ENCODE measurements at places on chromosomes 7 and 10.

DNA sequence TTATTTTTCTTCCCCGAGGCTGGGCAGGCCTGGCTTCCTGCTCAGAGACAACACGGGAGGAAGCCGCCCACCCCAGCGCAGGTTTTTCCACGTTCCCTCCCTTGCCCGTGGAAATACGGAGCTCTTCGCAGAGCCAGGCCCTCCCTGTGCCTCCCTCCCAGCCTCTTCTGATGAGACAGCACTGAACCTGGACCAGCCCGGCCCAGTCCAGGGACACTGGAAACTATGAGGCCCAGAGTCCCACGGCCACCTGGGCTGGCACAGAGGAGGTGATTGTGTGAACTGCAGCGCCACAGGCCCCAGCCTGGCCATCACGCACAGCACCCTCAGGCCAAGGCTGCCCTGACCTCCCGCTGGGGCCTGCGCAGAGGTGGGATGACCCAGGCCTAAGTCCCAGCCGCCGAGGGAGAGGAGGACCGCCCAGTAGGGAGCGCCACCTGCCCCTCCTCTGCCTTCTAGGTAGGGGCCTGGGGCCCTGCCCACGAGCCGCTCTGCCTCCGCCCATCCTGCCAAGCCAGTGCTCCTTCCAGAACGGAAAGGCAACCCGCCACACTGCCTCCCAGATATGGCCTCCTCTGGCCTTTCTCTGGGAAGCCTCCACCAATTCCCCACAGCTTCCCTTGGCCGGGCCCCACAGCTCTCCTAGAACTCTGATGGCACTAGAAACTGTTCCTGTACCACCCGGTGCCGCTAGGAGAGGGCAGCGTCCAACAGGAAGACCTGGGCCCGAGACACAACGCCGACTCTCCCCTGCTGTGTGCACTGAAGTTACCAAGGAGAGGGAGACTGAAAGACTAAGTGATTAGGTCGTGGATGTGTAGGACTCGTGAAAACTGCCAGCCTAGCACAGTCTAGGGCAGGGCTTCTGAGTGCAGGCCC lies 57.2 kb downstream of the PROSER2 start:
- DNase-seq: no peak

DNA sequence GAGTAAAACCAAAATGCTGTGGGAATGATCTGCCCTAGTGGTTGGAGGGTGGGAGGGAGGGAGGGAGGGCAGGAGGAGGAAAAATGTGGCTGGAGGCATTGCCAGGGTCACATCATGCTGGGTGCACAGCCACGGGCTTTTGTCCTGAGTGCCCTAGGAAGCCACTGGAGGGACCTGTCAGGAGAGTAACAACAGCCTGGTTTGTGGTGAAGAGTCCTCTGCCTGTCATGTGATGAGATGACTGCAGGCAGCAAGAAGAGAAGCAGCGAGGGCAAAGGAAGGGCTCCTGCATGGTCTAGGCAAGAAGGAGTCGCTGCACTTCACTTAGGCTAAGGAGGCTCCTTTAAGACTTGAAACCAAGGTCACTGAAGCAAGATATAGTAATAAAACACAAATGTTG lies 65.6 kb downstream of the PKD1L1 start:
- no peak for DNase-seq

DNA sequence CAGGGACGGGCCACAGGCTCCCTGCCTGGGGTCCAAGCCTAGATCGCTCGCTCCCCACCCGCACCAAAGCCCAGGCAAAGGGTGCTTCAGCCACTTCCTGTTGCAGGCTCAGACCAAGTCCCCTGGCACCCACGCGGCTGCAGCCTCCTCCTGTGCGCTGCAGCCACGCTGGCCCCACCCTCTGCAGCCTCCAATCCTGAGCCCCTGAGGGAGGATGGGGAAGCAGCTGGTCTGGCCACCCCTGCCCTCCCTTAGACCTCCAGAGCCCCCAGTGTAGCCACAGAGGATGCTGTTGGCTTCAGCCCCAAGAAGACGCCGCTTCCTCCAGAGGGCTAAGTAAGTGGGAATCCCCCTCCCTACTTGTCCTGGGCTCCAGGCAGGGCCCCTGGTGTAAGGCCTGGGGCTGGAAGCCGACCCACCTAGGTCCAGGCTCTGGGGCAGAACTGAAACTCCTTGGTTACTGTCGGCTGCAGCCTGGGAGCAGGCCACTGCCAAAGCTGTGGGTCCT lies 9.4 kb downstream of the LIMK1 start:
- DNase-seq: no peak

DNA sequence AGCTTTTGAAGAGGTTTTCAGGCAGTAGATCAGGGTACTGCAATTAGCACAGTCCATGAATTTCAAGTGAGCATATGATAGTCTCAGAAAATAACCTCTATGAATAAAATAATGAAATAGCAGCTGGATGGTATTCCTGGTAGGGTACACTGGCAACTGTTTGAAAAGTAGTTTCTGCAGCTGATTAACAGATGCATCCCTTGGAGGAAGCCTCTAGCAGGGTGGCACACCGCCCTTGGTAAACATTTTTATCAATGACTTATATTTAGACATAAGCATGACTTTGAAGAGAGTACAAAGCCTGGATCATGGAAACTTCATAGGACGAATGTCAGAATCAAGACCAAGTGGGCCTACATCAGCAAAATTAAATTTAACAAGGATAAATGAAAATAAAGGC lies 26.8 kb downstream of the WNT16 start:
- no peak for DNase-seq

DNA sequence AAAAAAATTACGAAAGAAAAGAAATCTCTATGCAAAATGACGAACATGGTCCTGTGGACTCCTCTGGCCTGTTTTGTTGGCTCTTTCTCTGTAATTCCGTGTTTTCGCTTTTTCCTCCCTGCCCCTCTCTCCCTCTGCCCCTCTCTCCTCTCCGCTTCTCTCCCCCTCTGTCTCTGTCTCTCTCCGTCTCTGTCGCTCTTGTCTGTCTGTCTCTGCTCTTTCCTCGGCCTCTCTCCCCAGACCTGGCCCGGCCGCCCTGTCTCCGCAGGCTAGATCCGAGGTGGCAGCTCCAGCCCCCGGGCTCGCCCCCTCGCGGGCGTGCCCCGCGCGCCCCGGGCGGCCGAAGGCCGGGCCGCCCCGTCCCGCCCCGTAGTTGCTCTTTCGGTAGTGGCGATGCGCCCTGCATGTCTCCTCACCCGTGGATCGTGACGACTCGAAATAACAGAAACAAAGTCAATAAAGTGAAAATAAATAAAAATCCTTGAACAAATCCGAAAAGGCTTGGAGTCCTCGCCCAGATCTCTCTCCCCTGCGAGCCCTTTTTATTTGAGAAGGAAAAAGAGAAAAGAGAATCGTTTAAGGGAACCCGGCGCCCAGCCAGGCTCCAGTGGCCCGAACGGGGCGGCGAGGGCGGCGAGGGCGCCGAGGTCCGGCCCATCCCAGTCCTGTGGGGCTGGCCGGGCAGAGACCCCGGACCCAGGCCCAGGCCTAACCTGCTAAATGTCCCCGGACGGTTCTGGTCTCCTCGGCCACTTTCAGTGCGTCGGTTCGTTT lies 83.5 kb upstream of the SLF2 start:
- no peak for DNase-seq

- peak; percentile 57 for DNase-seq
Observed at GRCh38 chr10:97123765-97124164, 62.0 kb downstream of the SLIT1 start.

- DNase-seq: no peak
Observed at GRCh38 chr7:123573341-123573740, 15.7 kb upstream of the NDUFA5 start.

DNA sequence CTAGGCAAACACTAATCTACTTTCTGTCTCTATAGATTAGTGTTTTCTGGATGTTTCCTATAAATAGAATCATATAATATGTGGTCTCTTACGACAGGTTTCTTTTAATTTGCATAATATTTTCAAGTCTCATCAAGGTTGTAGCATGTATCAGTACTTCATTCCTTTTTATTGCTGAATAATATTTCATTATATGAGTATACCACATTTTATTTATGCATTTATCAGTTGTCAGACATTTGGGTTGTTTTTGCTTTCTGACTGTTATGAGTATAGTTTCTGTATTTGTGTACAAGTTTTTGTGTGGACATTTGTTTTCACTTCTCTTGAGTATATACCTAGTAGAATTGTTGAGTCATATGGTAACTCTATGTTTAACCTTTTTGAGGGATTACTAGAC lies 48.2 kb downstream of the SHOC2 start:
- no peak for DNase-seq

- DNase-seq: no peak
Observed at GRCh38 chr7:5406957-5407945, 16.4 kb downstream of the TNRC18 start.

- no peak for DNase-seq
Observed at GRCh38 chr10:75772153-75772887, 340.9 kb downstream of the LRMDA start.

GRCh38 chr10:14586901-14587300 lies 187.8 kb downstream of the FAM107B start:
- no peak for DNase-seq

- DNase-seq: no peak
Observed at GRCh38 chr7:1104516-1105179, 16.7 kb downstream of the GPER1 start.

DNA sequence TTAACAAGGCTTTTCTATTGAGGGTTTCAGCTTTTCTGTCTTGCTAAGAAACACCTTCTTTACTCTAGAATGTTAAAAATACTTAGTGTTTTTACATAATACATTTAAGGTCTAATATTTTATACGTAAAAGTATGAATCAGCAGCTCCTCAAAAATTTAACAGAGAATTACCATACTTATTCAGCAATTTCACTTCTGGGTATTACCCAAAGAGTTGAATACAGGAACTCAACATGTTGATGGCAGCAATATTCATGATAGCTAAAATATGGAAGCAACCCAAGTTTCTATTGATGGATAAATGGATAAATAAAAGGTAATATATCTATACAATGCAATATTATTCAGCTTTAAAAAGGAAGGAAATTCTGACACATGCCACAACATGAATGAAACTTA lies 9.7 kb upstream of the OR13A1 start:
- no peak for DNase-seq

- no peak for DNase-seq
Observed at GRCh38 chr10:132186488-132187429, at the start of gene DPYSL4. DPYSL4 (plus strand) TSS chr10:132186948; CDS start chr10:132187064, 116 bp downstream.

- DNase-seq: no peak
Observed at GRCh38 chr7:131238347-131238931, 89.2 kb upstream of the MKLN1 start.

GRCh38 chr7:47786557-47787248 lies 161.6 kb downstream of the PKD1L1 start:
- no peak for DNase-seq

DNA sequence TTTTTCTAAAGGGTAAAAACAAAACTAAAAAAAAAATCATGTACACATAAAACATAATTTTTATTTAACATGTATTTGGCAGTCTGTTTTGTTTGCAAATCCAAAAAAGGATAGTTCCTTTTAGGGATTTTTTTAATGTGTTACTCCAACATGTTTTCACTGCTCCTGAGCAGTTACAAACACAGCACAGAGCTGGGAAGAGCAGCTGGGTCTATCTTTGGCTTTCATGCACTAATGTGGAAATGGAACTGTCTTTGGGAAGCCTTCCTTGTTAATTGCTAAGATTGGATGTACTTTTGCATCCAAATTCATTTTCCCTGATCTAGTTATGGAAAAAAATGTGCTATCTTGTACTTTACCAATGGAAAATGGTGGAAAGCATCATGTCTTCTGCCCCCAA lies 1035.1 kb downstream of the CNTNAP2 start:
- DNase-seq: no peak

DNA sequence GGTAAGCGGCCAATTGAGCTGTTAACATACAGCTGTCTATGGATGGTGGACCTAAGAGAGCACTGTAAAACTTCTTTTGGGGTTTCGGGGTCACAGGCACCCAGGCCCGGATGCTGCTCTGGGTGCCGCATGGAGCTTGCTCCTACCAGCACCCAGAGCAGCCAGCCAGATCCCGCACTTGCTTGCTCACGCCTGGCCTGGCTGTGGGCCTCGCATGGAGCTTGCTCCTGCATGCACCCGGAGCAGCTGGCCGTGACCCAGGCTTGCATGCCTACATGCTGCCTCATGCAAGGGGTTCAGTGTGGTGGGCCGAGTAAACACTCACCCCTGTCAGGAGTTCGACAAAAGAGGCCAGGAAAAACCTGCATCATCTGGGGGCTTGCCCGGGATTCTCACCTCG lies 896.9 kb downstream of the SORCS1 start:
- DNase-seq: no peak

GRCh38 chr7:158411232-158411950 lies 176.2 kb downstream of the PTPRN2 start:
- no peak for DNase-seq

GRCh38 chr7:135235841-135236240 lies 2.2 kb downstream of the STRA8 start:
- DNase-seq: no peak

GRCh38 chr10:100886091-100886490 lies 26.7 kb upstream of the SLF2 start:
- no peak for DNase-seq

- DNase-seq: no peak
Observed at GRCh38 chr10:69403519-69403918, 13.2 kb downstream of the TACR2 start.

GRCh38 chr10:42980553-42981357 lies 96.1 kb upstream of the RET start:
- no peak for DNase-seq

DNA sequence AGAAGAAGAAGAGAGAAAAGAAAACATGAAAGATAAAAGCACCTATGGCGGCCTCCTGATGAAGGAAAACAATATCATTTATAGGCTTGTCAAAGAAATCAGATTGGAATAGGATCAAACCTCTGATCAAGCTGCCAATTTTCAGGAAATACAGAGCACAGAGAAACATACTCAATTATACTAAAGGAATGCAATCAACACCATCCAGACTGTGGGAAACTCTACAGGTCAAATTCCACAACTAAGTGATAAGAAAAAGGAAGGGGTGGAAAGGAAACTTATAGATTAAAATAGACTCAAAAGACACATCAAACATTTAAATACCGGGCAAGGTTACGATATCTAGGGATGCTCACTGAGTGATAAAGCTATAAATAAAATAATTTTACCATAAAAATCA lies 39.3 kb downstream of the AOAH start:
- DNase-seq: no peak

- DNase-seq: no peak
Observed at GRCh38 chr10:59060852-59061251, 115.6 kb upstream of the PHYHIPL start.

GRCh38 chr10:22579826-22580225 lies 134.6 kb downstream of the PIP4K2A start:
- no peak for DNase-seq

GRCh38 chr7:41633690-41634089 lies 69.2 kb downstream of the INHBA start:
- no peak for DNase-seq

GRCh38 chr10:13376297-13376696 lies 28.2 kb upstream of the SEPHS1 start:
- DNase-seq: no peak

Measured in NCI-H524 treated with DMSO at 0.1 percent for 48 hours (cell line).